ENCODE measurements at places on chromosomes 7 and 10.

DNA sequence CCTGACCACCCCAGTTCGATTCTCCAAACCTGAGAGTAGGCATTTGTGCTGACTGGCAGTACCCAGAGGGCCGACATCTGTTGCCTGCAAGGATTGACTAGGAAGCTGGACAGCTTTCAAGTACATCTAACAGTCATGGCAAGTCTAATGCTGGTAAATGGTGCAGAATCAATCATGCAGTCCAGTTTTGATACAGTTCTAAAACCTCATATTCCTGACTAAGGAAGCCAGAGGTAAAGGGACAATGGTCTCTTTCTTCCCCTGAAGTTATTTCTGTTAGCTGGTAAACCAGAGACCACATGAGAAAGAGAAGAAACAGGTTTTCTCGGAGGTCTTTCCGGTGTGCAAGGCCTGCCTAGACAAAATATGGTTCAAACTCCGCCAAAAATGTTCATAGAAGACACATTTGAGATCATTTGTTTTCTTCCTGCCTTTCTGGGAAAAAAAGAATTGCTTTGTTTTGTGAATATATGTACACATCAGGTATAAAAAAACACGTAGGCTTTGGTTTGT, 97.1 kb downstream of the WDR37 start:
- DNase-seq: no peak

GRCh38 chr7:120539321-120539720, 266.3 kb downstream of the KCND2 start:
- no peak for DNase-seq

- no peak for DNase-seq
These were observed 21.5 kb upstream of the SDHAF3 start for GRCh38 chr7:97096037-97096436.

DNA sequence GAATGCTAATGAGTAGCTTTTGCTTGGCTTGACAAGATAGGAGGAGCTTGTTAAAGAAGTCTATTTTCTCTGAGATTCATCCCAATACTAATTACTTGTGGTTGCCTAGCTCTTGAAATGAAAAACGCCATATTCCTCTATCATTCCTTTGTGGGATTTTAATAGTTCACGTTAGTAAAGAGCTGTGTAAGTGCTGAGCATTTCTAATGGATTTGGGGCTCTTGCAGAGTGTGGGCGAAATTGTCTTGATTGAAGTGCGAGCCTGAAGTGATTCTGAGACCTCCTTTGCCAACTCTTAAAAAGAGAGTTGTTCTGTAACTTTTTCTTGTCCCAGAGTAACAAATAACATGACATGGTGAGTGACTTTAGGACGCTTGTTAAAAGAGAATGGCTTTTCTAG, 45.2 kb downstream of the EXOC4 start:
- no peak for DNase-seq

DNA sequence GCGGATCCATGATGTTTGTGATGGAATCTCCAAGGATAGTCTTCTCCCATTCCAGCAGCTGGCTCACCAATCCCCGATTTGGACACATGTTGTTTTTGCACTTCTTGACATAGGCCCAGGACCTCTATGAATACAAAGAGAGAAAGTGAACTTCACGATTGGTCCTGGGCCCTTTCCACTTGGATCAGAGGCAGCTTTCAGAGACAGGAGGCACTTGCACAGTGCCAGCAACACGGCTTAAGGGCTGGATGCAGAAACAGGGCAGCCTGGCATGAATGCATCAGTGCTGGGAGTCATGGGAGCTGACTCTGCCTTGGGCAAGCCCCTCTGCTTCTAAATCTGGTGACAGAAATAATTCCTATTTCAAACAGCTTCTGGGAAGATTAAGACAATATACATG, 2.1 kb upstream of the TMEM120A start:
- DNase-seq: no peak

GRCh38 chr10:88012641-88013040, 149.2 kb downstream of the PTEN start:
- no peak for DNase-seq

DNA sequence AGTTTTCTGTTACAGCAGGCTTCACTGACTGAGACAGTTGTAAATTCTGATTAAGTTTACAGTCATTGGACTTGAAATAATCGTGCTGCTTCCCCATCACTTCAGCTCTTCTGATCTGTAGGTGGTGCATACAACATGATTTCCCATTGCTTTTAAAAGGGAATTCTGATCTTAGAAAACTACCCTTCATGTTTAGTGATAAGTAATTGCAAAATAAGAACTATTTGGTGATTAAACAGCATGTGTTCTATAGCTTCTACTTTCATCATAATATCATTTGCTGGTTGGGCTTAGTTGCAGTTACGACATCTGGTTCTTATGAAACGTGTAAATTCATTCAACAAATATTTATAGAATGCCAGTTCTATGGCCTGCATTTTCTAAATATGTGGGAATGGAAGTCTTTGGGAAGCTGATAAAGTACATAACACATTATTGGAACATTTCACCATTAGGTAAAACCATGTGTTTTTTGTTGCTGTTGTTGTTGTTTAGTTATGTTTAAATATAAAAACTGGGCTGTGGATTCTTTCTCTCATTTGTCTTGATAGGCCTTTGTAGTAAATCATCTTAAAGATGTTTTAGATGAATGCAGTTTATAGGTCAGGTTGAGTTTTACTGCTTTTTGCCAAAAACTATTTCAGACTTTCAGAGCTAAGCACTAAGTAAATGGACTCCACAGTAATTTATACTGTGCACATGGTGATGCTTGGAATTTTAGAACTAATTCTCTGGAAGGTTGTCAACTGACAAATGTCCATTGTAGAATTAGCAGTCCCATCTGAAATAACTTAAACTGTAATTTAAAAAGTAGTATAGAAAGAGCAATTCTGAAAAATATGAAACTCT, 13.1 kb downstream of the GNAI1 start:
- no peak for DNase-seq

- DNase-seq: no peak
These were observed 73.2 kb upstream of the SHH start for GRCh38 chr7:155885167-155886155.

DNA sequence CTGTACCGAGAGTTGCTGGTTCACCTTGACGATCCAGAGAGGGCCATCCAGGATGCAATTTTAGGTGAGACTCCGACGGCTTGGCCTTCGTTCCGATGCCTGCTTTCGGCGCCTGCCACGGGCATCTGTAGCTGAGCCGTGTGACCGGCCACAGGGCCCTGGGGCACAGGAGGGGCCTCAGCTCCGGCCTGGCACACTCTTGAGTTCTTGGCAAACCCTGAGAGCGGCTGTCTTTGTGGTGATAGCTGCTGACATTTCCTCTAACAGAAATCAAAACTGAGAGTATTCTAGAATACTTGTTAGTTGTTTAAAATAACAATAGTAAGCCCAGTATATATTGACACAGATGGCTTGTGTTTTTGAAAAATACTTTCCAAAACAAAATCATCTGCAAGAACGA, 52.2 kb upstream of the SUN1 start:
- no peak for DNase-seq

DNA sequence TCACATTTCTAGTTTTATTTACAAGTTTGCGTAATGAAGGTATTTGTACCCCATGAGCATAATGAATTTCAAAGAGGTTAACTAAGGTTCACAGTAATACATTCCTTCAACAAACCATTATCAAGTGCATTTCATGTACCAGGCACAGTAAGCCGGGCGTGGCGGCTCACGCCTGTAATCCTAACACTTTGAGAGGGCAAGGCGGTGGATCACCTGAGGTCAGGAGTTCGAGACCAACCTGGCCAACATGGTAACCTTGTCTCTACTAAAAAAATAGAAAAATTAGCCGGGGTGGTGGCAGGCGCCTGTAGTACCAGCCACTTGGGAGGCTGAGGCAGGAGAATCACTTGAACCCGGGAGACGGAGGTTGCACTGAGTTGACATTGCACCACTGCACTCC, 4.3 kb upstream of the EIF3A start:
- no peak for DNase-seq

GRCh38 chr10:80392250-80392649, 16.1 kb upstream of the PRXL2A start:
- DNase-seq: no peak

- DNase-seq: no peak
These were observed 41.5 kb upstream of the PRKCQ start for GRCh38 chr10:6621536-6621935.

GRCh38 chr7:116354171-116354545, 143.8 kb downstream of the TES start:
- no peak for DNase-seq
